Activated T-cell treated with anti-CD3 and anti-CD28 coated beads, Interleukin-2, amount 50 U/mL, for 72 hours (primary cell): ENCODE measurements at places on chromosomes 11 and 22.
A peak's percentile ranks its signal among the peaks of the same experiment; 100 is the strongest.

GRCh38 chr11:66119348-66120133, 49.5 kb downstream of the PACS1 start:
- H3K4me3 ChIP-seq = peak overlapping the region; percentile 15
- H3K4me1 ChIP-seq = peaks cover 87% of the 10 kb centered on the region
- no peak for DNase-seq
- H3K27ac ChIP-seq = peak overlapping the region; percentile 21

DNA sequence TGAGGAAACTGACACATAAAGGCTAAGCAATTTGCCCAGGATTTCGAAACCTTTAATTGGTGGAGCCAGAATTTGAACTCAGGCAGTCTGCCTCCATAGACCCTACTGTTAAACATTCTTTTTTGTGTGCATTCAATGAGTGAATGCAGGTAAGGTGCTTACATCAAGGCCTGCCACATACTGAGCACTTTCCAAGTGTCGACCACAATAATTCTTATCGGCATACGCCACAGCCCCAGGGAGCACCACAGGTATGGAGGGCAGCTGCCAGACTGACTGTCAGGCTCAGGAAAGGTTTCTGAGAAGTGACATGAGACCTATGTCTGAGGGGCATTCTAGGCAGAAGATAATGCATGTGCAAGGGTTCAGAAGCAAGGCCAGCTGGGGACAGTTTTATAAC, 334.7 kb upstream of the NARS2 start:
- H3K4me1 ChIP-seq = no peaks in the 10 kb centered on the region
- DNase-seq = no peak
- no peaks in the 10 kb centered on the region for H3K36me3 ChIP-seq
- H3K27me3 ChIP-seq = peaks cover 5% of the 10 kb centered on the region

GRCh38 chr11:64869571-64870175, 8.7 kb downstream of the EHD1 start:
- H3K4me1 ChIP-seq = peaks cover 97% of the 10 kb centered on the region
- no peak for DNase-seq
- no peaks in the 10 kb centered on the region for H3K27me3 ChIP-seq
- H3K36me3 ChIP-seq = peaks cover 43% of the 10 kb centered on the region
- peak overlapping the region; percentile 86 for H3K4me3 ChIP-seq

DNA sequence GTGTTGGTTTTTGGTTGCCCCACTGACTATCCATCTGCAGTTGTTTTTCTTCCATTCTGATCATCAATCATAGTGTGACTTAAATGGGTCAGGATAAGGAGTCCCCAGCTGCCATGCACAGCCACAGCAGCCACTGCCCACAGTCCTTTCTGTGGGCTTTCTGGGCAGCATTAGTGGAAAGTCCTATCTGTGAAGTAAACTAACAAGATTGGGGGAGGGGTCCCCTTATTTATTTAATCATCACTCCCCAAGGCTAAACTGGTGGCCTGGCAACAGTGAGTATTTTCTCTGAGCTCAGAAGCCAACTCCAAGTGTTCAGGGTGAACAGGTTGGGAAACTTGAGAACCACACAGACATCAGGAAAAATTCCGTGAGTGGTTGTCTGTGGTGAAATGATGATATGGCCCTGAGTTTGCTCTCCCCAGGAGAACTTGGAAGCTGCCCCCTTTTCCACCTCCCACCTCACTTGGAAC, 145.0 kb downstream of the CCDC34 start:
- H3K27ac ChIP-seq = no peak overlapping the region
- no peaks in the 10 kb centered on the region for H3K36me3 ChIP-seq
- H3K4me3 ChIP-seq = no peak overlapping the region
- DNase-seq = no peak
- no peaks in the 10 kb centered on the region for H3K27me3 ChIP-seq

DNA sequence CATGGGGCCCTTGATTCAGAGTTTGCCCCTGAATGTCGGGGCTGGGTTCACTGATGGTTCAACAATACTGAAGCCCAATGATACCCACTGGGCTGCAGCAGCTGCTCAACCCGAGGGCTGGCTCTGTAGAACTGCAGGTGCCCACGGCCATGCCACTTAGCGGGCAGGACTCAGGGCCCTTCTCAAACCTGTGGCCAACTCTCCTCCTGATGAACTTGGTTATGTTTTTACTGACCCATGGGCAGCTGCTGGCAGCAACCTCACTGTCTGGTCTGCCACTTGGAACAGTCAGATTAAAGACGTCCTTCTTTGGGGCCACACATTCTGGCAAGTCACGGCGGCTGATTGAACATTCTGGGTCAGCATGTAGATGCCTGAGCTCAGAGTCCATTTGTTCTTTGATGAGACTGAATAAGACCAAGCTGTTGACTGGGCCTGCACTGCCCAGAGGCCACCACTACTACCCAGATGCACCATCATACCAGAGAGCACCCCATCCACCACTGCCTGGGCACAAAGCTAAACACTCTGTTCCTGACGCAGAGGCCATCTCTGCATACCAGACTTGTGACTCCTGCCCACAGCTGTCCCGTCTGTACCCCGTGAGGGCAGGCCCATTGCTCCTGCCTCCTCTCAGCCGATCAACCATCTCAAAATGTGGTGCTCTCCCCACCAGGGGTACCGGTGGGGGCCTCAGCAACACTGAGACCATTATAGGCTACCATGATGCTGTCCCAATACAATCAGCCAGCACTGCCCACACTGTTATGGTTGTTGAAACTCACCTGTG, 67.8 kb downstream of the SHANK2 start:
- H3K36me3 ChIP-seq = no peaks in the 10 kb centered on the region
- no peaks in the 10 kb centered on the region for H3K4me1 ChIP-seq
- no peak for DNase-seq
- peaks cover 2% of the 10 kb centered on the region for H3K27me3 ChIP-seq

DNA sequence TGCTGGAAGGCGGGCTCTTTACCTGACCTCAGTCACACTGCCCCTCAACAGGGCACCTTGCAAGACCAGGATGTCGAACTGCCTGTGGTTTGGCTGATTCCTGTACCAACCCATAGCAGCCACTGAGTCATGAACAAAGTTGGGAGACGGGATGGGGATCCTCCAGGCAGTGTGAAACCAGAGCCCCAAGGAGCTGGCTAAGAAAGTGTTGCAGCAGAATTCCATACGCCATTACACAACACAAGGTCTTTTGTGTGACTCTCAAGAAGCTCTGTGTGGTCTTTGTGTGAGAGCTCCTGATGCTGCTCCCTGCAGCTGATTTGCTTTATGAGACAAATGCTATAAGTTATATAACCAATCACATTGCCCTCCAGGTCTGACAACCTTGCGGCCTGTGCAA, 617.7 kb downstream of the OPCML start:
- H3K27me3 ChIP-seq = no peaks in the 10 kb centered on the region
- H3K36me3 ChIP-seq = no peaks in the 10 kb centered on the region
- no peaks in the 10 kb centered on the region for H3K4me1 ChIP-seq
- no peak overlapping the region for H3K4me3 ChIP-seq
